NCI-H748 treated with DMSO at 0.1 percent for 48 hours (cell line): ENCODE measurements at places on chromosomes 4 and X.

DNA sequence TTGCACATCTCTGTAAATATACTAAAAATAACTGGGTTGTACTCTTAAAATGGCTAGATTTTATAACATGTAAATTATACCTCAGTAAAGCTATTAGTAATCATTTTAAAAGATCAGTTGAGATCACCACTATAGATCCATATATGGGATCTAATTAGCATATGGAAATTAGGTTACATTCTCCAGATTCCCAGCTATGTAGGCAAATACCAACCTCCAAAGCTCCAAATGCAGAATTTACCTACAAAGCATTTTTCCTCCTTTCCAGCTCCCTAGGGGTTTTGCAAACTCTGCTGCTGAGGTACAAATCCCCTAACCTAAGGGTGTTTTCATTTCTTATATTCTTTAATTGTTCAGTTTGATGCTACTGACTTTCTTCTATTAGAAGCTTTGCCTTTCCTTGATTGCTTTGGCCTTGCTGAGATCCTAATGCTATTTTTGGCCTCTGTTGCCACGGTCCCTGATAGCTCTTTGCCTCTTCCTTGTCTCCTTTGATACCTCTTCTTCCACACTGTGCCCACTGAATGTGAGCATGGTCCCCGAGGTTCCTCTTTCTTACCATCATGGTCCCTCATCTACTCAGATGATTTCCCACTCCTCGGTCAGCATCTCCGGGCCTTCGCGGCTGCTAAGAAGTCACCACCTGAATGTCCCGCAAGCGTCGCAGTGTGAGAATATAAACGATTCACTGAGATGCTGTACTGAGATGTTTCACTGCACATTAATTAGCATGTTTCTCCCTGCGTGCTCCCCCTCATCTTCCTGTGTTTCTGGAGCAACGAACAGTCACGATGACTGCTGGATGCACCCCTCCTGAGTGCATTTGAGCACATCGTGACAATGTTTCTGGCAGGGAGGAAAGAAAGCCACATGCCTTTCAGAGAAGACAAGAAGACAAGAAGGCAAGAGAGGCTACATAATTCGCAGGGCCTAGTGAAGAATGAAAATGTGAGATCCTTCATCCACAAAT, 23.8 kb downstream of the ENPP6 start:
- no peak for DNase-seq

- no peak for DNase-seq
Measured at GRCh38 chr4:121144021-121144420, 20.1 kb downstream of the TNIP3 start.

DNA sequence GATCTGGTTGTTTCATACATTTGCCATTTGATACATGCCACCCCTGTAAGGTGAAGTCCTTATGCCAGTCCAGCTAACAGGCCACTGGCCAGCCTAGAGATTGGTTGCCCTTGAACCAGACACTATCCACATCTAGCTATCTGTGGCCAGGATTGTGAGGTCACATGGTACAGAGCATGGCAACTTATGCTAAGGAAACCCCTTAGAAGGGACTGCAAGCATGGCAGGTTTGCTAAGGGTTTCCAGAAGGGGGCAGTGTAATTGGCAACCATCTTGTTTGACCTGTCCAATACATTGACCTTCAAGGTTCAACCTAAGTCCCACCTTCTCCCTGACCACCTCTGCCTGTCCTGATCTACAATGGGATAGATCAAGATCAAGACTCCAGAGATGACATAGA, 47.5 kb downstream of the SMC1A start:
- DNase-seq: no peak

GRCh38 chr4:7806338-7807090, 133.1 kb downstream of the AFAP1 start:
- DNase-seq: no peak

- DNase-seq: no peak
Measured at GRCh38 chrX:153557618-153558355, 40.3 kb downstream of the ATP2B3 start.

DNA sequence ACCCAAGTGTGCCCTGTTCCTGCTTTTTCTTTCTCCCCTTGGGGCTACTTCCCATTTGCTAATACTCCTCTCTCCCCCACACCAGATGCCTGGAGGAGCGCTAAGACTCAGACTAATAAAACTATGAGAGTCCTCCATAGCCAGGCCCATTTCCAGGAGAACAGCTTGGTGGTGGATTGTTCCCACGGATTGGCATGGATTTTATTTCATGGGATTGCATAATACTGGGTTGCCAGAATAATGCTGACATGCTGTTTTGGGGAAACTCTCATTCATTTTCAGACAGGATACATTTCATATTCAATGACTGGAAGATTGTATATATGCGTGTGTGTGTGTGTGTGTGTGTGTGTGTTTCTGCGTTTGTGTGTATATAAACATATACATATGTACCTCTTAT, 447.5 kb upstream of the PITX2 start:
- DNase-seq: no peak

GRCh38 chr4:135015771-135016170, 814.2 kb upstream of the PABPC4L start:
- no peak for DNase-seq

- DNase-seq: no peak
Measured at GRCh38 chr4:25908491-25908901, 5.5 kb upstream of the SMIM20 start.

DNA sequence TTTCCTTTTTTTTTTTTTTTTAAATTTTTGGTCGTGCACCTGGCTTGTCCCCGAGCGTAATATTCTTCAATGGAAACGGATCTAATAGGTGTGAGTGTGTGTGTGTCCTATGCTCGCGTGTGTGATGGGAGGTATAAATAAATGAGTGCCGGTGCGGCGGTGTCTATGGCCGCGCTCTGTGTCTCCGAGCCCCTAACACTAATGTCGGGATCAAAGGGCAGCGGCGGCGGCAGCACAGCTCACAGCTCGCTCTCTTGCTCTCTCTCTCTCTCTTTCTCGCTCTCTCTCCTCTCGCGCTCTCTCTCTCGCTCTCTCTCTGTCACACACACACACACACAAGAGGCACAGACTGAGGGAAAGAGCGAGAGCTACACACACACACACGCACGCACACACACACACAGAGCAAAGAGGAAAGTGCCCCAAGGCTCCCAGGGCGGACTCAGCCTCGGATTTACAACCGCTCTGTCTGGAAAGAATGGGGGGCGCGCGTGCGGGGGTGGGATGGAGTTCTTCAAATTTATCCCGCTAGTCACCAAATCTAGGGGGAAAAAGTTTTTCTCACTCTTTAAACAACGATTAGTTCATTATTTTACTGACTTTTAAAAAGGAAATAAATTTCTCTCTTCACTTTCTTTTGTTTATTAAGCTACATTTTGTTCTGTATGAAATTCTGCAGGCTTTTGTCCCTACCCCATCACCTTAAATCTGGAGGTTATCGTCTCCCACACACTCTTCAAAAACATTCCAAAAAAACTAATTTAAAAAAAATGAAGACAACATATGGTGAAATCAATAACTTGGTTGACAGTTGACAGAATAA, at the start of gene ZNF827:
Gene ZNF827, minus strand, starts transcription at position 206 of the 823 bp plus-strand sequence. CDS start 416 bp downstream, outside the sequence.
- DNase-seq: peak; percentile 28

DNA sequence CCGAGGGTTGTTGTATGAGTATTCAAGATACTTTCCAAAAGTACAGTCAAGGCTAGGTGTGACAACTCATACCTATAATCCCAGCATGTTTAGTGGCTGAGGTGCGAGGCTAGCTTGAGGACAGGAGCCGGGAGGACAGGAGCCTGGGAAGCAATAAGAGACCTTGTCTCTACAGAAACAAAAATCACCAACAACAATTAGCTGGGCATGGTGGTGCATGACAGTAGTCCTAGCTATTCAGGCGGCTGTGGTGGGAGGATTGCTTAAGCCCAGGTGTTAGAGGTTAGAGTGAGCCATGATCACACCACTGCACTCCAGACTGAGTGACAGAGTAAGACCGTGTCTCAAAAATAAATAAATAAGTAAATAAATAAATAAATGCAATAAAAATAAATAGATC, 91.6 kb downstream of the TLL1 start:
- no peak for DNase-seq

GRCh38 chr4:38205261-38205660, 245.1 kb downstream of the PTTG2 start:
- no peak for DNase-seq

GRCh38 chrX:134172588-134173259, 64.3 kb upstream of the CCDC160 start:
- DNase-seq: no peak

GRCh38 chr4:72814241-72814640, 245.2 kb upstream of the ADAMTS3 start:
- no peak for DNase-seq

DNA sequence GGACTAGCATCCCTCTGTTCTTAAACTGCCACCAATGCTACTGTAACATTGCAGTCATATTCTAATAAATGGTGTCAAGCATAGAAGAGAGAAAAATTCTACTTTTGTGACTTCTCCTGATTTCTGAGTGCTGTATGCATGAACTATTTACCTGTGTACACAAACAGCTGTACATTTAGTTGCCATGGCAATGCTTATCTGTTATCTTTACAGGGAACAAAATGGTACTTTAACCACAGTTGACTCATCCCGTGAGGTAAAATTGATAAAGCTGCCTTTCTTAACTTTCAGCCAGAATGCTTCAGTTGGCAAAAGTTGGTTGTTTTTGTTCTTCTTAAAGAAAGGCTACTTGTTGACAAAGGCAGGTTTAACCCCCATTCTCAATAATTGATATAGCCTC, 587.5 kb upstream of the MAGEB2 start:
- DNase-seq: no peak
